ENCODE measurements at places on chromosomes 1 and 21. TPM values are rescaled to one million over a fixed set of nuclear protein-coding genes. Genes with fewer than 3 reads are reported as not detected.

DNA sequence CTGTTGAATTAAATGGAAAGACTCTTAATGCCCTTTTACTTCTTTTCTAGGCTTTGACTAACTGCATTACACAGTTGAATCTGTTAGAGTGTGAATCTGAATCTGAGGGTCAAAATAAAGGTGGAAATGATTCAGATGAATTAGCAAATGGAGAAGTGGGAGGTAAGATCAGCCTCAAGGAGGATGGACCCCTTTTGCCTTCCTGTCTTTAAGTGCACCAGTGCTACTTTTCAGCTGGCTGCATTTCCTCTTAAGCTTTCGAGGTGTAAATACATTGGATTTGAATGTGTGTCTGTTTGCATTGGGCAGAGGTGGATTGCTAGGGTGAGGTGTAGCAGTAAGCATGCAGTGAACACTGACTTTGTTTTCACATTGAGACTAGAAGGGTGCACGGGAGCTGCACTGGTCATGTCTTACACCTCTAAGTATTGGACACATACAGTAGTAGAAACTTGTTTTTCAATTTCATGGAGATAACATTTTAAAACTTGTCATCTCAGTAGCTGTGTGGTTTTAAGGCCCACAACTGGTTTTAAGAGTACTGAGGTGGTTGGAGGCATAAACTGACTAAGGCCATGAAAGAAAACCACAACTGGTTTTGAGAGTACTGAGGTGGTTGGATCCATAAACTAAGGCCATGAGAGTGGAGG, 35.4 kb downstream of the MIA3 start:
- H3K27me3 ChIP-seq: no peaks in the 10 kb centered on the region
- no peak overlapping the region for H3K27ac ChIP-seq
- DNase-seq: no peak
- H3K4me1 ChIP-seq: peaks cover 4% of the 10 kb centered on the region

GRCh38 chr1:35885961-35886558, 3.1 kb downstream of the AGO1 start:
- no peak for DNase-seq
- peak overlapping the region; percentile 31 for H3K27ac ChIP-seq
- H3K36me3 ChIP-seq: peaks cover 8% of the 10 kb centered on the region
- peaks cover 34% of the 10 kb centered on the region for H3K4me1 ChIP-seq
- no peaks in the 10 kb centered on the region for H3K27me3 ChIP-seq

GRCh38 chr1:204466416-204467405, 27.9 kb downstream of the PIK3C2B start:
- H3K4me3 ChIP-seq: no peak overlapping the region
- no peak for DNase-seq
- H3K27me3 ChIP-seq: no peaks in the 10 kb centered on the region
- H3K36me3 ChIP-seq: no peaks in the 10 kb centered on the region
- H3K4me1 ChIP-seq: peaks cover 55% of the 10 kb centered on the region

DNA sequence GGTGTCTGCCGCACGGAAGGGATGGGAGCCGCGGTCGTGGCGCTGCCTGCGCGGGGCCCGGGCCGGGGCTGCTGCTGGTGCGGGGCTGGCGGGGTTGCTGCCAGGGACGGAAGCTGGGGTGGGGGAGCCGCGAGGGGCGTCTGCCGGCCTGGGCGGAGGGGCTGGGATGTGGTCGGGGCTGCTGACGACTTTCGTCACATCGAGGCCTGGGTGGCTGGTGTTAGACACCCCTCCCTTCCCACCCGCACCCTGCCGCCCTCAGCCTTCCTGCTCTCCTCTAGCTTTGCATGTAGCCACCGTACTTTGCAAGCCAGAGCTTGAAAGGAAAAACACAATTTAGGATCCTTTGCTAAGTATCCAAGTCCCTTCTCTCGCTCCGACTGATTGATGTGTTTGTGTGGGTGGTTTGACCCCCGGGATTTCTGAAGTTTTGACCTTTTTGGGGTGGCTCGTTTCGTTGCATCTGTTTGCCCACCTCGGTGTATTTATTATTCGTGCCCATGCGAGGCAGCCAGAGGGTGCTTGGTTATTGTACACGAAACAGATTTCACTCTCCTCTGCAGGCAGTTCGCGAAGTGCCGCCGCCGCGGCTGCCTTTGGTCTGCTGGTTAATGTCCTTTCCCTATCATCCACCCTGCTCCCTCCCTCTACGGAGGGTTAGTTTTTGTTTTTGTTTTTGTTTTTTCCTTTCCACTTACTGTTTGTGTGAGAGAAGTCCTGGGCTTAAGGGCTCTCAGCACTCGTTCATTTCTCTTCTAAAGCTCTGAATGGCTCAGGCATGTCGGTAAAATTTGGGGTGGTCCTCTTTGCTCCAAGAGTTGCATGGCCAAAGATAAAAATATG, 868 bp downstream of the C1orf21 start:
- DNase-seq: no peak
- no peaks in the 10 kb centered on the region for H3K36me3 ChIP-seq
- H3K27me3 ChIP-seq: no peaks in the 10 kb centered on the region

DNA sequence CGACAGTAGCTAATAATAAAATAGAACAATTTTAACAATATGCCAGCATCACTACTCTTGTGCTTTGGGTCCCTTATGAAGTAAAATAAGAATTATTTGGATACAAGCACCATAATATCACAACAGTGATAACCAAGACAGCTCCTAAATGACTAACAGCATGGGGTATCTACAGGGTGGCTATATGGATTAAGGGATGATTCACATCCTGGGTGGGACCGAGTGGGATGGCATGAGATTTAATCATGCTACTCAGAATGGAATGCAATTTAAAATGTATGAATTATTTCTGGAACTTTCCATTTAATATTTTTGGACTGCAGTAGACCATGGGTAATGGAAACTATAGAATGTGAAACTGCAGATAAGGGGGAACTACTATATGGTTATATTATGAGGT, 28.1 kb upstream of the B3GALNT2 start:
- no peaks in the 10 kb centered on the region for H3K36me3 ChIP-seq
- no peak overlapping the region for H3K4me3 ChIP-seq
- no peak for DNase-seq
- no peak overlapping the region for H3K27ac ChIP-seq

Gene TNFRSF4
- 0.39 TPM for total RNA-seq

Gene KCNT2
- 9.9 TPM for total RNA-seq

Measured in tibial nerve (tissue), 4 donors.